ENCODE measurements at places on chromosomes 2 and 18.
A peak's percentile ranks its signal among the peaks of the same experiment; 100 is the strongest.

DNA sequence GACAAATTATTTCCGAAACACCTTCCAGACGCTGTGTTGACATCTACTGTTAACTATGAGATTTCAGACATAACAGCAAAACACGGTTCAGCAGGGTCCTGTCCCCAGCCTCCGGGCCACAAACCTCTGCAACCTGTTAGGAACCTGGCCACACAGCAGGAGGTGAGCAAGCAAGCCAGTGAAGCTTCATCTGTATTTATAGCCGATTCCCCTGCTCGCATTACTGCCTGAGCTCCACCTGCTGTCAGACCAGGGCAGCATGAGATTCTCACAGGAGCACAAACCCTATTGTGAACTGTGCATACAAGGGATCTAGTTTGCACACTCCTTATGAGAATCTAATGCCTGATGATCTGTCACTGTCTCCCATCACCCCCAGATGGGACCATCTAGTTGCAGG is 31.1 kb downstream of the NDUFA10 start:
- DNase-seq = no peak

- DNase-seq = no peak
Measured at GRCh38 chr2:42164046-42164445, 5.1 kb upstream of the EML4 start.

DNA sequence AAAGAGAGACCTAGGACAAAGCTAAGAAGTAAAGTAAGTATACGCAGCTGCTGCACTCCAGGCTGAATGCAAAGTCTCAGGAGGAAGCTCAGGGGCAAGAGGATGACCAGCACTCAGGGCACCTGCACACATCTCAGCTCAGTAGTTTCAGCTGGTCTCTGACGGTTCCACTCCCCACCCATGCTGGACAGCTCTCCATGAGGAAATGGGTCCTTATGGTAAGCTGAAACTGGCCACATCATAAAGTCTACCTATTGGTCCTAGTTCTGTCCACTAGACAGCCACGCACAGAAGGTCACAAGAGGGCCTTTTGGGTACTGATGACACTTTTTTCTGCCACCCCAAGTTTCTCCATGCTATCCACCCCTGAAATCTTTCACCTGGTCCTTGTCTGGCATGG is 215.3 kb downstream of the TTC32 start:
- no peak for DNase-seq

GRCh38 chr18:57889841-57890240 is 86.7 kb upstream of the ATP8B1 start:
- no peak for DNase-seq

- no peak for DNase-seq
Measured at GRCh38 chr2:120995656-120996190, 260.1 kb downstream of the GLI2 start.

DNA sequence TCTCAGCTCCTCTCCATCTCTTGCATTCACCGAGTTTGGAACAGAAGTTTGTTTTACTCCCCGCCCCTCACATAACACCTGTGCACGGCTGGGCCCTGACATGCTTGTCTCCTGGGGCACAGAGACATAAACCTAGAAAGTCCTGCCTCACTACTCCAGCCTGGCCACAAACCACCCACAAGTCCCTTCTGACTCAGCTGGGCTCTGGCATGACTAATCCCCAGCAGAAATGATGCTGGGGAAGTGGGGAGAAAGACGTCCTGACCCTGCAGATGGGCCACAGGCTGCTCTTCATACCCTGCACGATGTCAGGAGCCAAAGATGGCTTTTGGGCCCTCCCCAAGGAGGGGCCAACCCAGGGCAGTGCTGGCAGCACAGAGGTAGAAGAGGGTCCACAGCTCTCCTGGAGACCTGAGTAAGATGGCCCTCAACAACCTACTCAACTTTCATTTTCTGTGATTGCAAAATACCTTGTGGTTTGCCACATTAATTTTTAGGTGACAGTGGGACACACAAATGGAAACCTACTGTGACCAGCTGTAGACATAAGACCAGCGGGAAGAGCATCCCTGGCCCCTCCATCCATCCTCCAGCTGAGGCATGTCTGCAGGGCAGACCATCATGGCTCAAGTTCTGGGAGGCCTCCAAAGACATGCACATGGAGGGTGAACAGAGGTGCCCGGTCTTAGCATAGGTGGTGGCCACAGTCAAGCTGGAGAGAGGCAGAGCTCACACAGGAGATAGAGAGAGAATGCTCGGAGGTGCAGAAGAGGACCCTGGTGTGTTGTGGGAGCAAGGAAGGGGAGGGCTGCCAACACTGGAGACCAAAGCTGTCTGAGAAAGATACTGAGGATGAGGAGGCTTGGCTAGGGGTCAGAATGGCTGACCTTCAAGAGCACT is 40.0 kb downstream of the DNMT3A start:
- DNase-seq = no peak

DNA sequence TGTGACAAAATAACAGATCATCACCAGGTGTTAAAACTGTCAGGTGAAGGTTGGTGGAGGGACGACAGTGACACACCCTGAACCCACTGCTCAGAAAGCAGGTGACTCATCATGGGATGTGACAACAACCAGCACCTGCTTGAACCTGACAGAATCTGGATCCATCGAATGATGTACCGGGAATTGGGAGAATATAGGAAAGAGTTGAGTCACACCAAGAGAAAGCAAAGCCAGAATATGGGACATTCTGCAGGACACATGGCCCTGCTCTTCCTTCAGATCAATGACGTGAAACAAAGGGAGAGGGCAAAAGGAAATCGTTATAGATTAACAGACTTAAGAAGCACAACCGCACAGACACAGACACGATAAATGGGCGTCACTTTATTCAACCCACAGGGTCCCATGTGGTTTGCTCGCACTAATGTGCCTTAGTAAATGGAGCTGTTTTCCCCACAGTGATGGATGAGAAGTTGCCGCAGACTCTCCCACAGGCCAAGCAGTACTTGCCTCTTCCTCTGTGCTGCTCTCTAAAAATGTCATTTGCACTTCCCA is 100.1 kb downstream of the CRACDL start:
- no peak for DNase-seq

DNA sequence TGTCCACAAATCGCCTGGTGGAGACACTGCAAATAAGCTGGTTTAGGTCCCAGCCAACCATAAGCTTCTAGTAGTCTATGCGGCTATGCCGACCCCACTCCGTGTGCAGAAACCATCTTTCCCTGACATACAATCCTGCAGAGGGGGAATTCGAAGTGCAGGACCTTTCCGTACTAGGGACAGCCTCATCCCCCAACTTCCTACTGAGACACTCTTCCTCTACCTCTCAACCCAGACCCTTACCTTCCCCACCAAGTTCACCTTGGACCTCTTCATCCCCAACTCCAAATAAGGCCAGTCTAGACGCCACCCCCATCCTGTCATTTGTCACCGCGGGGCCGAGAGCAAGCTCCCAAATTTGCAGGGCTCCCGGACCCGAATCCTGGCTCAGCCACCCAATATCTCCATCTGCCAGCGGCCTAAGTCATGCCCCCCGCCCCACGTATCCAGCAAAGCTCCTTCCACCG is 496 bp downstream of the SUCLG1 start:
- no peak for DNase-seq

- DNase-seq = no peak
Measured at GRCh38 chr2:5035057-5035488, 657.1 kb upstream of the SOX11 start.

DNA sequence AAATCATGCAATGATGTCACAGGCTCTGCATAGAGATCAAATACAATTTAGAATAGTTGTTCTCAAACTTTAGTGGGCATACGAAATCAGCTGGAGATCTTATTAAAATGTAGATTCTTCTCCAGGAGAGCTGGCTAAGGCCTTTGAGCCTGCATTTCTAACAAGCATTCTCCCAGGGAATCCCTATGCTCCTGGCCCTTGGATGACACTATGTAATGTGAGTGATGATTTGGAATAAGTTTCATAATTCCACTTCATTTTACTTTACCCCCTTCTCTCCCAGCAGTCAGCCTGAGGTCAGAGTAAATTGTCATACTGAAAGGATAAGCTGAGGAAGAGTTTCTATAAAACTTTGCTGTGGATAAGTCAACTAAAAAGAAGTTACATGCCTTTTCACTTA is 189.1 kb downstream of the UBE2E3 start:
- DNase-seq = peak; percentile 24

- DNase-seq = no peak
Measured at GRCh38 chr2:124646166-124646815, 621.2 kb downstream of the CNTNAP5 start.

- DNase-seq = peak; percentile 79
Measured at GRCh38 chr18:11849841-11850634, 1.2 kb upstream of the CHMP1B start.

- DNase-seq = peak; percentile 43
Measured at GRCh38 chr18:11366410-11366809, 217.0 kb upstream of the PIEZO2 start.

- DNase-seq = no peak
Measured at GRCh38 chr2:20211420-20211819, 13.5 kb downstream of the SDC1 start.

- DNase-seq = no peak
Measured at GRCh38 chr2:121611730-121612705, 37.2 kb downstream of the CLASP1 start.
